ENCODE measurements at places on chromosomes 7 and 10.
A peak's percentile ranks its signal among the peaks of the same experiment; 100 is the strongest.

DNA sequence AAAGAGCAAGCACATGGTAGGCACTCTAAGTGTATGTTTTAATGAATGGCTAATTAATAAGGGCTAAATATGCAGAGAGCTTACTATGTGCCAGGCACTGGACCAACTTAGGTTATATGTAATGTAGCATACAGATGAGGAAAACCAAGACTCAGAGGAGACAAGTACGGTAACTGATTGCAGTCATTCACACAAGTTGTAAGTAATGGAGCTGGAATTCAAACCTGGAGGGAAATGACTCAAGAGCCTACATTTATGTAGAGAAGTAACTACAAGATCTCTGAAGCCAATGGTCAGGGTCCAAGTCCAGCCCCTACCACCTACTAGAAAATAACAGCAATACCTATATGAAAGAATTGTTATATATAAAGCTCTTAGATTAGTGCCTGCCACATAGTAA, 97.3 kb upstream of the KCNIP2 start:
- no peak for DNase-seq

- no peak for DNase-seq
Measured at GRCh38 chr10:54063514-54063913, 737.5 kb downstream of the PCDH15 start.

DNA sequence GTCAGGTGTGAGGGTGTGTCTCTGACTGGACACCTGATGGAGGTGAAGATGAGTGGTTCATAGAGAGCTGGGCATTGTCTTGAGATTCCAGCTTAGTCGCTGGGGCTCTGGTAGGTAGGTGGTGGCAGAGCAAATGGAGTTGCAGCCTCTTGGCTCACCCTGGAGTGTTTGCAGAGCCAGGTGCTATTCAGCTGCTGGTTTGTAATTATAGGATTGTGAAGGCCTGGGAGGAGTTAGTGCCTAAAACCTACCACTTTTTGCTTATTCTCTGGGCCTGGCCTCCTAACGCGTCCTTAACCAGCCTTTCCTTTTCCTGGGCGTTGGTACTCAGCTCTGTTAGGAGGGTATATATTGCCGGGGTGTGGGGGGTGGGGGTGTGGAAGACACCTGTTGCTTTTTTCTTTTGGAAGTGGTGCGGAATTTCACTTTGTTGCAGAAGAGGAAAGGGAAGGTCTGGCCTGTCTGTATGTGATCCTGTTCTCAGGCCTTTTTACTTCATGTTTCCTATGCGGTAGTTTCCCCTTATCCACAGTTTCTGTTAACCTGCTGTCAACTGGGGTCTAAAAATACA, 3.2 kb downstream of the PPRC1 start:
- DNase-seq: no peak

DNA sequence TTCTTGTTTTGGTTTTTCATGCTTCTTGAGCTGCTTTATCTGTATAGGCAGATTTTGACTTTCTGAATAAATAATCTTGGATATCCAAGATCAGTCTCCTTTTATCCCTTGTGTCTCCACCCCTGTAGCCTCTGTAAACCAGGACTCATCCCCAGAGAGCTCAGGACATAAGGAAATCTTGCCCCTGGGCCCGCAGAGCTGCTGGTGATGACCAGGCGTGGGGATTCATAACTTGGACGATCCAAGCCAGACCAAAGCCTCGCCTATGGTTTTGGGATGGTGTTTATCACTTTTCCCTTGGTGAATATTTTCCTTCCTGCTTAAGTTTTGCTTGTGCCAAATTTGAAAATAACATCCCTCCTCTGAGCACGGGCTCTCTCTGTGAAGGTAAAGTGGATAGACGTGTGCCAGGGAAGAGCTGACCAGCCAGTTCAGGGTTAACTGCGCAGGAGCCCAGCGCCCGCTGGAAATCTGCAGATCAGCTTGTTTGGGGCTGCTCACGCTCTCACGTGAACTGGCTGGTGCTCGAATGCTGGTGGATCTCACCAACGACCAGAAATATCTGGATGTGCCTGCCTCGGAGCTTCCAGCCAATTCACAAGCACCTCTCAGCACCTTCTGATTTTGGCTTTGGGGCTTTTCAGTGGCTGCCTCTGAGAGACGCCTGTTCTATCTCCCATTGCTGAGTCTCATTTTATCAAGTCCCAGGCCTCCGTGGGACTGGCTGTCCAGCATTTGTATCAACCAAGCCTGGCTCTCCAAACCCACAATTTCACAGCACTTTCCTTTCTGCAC, 132.1 kb upstream of the BTBD16 start:
- DNase-seq: no peak

DNA sequence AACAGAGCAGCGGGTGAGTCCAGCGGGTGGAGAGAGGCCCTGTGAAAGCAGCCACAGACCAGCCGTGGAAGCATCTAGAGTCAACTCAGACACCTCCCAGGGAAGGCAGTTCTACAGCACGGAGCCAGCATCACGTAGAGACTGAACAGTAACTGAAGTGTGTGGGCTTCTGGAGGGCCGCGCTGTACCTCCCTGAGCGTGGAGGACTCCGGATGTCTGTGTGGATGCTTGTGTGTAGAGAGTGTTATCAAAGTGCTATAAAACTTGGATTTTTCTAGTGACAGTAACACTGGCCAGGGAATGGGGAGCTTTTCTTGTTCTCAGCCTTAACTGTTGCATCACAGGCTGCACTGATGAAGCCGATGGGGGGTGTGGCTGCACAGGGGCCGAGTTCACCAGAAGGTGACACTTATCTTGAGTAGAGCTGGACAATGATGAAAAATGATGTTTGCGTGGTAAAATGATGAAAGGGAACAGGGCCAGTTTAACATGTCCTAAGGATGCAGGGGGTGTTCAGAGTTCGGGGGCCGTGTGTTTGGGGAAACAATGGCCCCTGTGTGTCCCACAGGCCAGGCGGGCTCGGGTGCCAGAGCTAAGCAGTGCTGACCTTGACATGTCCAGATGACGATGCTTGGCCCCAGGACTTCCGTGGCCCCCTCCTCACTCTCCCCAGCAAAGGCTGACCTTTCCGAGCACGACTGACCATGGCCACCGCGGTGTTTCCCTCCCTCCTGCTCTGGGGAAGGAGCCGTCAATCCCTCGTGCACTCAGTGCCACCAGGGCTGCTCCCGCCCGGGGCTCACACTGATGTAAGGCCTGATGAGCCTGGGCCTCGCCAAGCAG, 21.9 kb downstream of the MNX1 start:
- no peak for DNase-seq

DNA sequence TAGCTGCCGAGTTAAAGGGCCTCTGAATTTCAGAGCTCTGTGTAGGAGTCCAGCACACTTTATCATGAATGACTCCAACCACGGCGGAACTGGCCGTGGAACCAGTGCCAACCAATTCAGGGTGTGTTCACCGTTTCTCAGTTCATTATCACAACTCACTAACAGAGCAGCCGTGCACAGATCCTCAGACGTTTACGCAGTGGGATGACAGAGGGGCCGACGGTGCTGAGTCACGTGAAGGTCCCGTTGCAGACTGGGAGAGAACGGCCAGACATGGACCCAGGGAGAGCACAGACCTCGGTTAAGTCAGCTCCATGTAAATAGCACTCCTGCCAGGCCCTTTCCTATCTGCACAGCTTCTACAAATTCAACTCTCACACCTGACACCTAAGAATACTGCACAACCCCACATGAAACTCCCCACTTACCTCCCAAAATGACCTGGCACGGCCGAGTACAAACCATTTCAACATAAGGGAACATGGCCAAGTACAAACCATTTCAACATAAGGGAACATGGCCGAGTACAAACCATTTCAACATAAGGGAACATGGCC, 95.5 kb downstream of the DIP2C start:
- DNase-seq: no peak

- DNase-seq: no peak
Measured at GRCh38 chr10:47413531-47414226, 29.6 kb upstream of the ZNF488 start.

DNA sequence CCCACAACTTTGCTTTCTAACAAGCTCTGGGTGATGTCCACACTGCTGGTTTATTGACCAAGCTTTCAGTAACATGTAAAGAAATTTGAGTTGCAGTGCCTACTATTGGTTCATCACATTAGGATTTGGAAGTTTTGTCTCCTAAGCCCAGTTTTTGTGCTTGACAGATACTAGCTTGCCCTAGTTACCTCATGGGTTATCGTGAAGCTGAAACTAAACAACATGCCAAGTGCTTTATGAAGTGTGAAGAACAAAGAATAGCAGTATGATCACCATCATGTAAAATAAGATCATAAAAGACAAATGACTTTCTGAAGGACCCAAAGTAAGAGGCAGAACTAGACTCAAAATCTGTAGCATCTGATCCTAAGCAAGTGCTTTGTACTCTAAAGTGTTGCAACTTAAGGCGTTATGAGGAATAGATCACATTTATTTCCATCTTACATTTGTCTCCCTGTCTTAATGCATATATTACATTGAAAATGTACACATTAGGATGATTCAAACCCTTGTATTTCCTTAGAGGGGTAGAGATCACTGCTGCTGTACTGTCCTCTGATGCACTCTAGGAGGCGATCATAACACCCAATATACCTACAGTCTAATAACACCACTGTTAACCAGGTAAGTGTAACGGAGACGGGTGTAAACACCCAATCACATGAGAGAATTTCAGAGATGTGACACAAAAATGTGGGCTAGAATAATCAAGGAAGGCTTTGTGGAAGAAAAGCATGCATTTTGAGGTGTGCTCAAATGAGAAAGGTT, 71.3 kb downstream of the NRCAM start:
- DNase-seq: no peak

DNA sequence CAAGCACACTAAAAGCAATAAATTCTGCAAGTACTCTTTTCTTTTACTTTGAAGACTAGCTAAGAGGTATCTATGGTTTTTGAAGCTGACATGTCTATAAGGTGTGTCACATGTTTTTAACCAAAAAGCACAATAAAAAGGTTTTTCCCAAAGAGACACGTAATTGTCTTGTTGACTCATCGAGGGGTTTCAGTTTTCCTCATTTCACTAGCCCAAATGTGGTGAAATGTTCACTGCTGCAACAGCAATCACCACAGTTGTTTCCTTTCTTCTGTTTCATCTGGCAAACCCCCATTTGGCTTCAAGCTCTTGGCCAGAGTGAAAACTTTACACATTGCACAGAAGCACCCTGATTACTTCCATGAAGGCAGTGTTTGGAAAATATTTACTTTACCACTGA, 3.8 kb upstream of the HOXA4 start:
- no peak for DNase-seq

GRCh38 chr10:98458809-98459784, 12.4 kb upstream of the HPS1 start:
- DNase-seq: no peak

GRCh38 chr7:3916146-3916545, 615.1 kb downstream of the SDK1 start:
- peak; percentile 17 for DNase-seq

- no peak for DNase-seq
Measured at GRCh38 chr7:13288516-13288915, 601.1 kb downstream of the ARL4A start.

GRCh38 chr7:106287786-106288185, 3.0 kb upstream of the NAMPT start:
- DNase-seq: no peak

- no peak for DNase-seq
Measured at GRCh38 chr7:89123871-89124270, 328.3 kb upstream of the TEX47 start.

GRCh38 chr7:121824276-121824675, 48.7 kb upstream of the PTPRZ1 start:
- DNase-seq: no peak

GRCh38 chr10:70222340-70222794, 10.9 kb downstream of the PPA1 start:
- DNase-seq: no peak

- DNase-seq: no peak
Measured at GRCh38 chr7:44706788-44707557, 41.7 kb upstream of the ZMIZ2 start.

DNA sequence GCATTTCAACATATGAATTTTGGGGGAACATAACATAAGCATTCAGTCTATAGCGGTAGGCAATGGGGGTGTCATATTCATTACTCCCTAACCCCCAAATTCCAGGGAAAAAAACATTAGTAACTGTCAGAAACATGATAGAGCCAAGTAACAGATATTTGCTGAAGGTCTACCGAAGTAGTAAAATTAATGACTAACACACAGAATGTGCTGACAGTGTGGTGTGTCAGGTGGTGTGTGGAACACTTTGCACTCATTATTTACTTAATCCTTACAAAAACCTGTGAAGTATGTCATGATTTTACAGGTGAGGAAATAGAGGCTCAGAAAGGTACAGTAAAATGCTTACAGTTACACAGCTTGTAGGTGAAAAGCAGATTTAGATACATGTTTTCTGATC, 85.4 kb upstream of the RHOBTB1 start:
- no peak for DNase-seq

- DNase-seq: peak; percentile 76
Measured at GRCh38 chr7:131106681-131107336, 220.9 kb upstream of the MKLN1 start.

DNA sequence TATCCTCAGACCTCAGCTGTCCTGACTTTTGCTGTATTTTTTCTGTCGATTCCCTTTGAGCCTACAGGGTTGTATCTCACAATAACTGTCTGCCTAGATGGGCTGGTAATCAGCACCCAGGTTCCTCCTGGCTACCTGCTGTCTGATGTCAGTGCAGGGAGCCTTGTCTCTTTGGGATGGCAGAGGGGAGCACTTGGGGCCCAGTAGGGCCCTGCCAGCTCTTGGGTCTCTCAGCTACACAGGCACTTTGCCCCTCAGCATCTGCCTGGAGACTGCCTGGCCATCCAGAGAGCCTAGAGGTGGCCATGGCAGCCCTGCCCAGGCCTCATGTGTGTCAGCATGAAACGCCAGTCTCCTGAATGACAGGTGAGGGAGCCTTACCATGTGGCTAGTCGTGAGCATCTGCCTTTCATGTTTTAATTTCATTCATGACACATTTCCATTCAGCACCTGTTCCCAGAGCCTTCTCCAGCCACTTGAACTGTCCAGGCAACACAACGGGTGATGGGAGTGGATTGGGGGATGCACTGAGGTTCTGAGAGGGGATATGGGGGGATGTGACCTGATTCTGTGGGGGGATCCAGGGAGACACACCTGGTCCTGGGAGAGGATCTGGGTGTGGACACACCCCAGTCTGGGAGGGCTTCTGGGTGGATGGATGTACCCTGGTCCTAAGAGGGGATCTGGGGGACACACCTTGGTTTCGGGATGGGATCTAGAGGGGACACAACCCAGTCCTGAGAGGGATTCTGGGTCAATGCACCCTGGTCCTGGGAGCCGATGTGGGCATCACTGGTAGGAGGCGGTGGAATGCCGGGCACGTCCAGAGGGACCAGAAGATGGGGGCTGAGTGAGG, 21.9 kb downstream of the ADCY1 start:
- DNase-seq: no peak

- DNase-seq: no peak
Measured at GRCh38 chr7:108149908-108150307, 19.7 kb upstream of the LAMB4 start.

- DNase-seq: peak; percentile 52
Measured at GRCh38 chr10:44046605-44047004, 338.3 kb downstream of the CXCL12 start.

- no peak for DNase-seq
Measured at GRCh38 chr10:119535305-119535704, 7.2 kb downstream of the RGS10 start.
